GM04503 (cell line): ENCODE measurements at places on chromosomes 13 and 19.

DNA sequence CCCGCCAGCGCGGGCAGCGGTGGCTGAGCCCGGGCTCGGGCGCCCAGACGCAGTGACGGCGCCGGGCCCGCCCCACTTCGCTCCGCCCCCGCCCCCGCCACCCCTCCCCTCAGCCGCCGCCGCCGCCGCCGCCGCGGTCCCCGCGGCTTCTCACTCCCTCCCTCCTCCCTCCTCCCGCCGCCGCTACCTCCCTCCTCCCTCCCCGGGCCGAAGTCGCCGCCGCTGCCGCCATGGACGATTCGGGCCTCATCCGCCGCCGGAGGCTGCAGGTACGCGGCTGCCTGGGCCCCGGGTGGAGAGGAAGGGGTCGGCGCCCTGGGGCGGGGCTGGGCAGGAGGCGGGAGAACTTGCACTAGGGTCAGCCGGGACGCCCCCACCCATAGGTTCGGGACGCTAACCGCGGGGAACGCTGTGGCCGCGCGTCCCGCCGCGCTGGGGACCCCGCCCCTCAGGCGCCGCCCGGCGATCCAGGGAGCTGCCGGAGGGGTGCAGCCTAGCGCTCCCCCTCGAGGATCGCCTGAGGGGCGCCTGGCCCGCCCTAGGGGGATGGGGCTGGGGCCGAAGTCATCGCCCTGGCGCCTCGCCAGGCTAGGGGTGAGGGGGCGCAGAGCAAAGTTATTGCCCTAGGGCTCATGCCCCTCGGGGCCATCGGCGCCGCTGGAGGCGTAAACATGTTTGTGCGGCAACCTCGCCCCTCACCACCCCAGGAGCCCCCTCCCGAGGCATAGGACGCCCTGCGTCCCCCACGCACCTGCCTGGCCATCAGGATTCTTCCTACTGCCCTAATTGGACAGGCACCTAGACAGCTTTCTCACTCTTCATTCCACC lies 427 bp downstream of the RTBDN start:
- no peak for DNase-seq

DNA sequence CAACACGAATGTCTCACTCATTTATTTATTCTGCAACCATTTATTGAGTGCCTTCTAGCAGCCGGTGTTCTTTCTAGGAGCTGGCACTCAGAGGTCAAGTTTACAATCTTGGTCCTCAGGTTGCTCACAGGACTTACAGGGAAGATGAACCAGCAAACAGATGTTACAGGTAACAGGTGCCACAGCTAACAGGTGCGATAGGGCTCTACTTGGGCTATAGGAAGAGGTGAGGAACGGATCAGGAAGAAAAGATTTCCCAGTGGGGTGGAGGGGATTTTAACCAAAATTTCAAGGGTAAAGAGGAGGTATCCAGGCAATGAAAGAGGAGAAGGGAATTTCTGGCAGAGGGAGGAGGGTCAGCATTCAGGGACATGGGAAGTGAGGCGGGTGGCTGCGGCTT lies 87.3 kb upstream of the FARP1 start:
- DNase-seq = no peak

GRCh38 chr13:40217675-40218074 lies 448.8 kb downstream of the FOXO1 start:
- DNase-seq = no peak

- DNase-seq = no peak
These were observed 57.8 kb upstream of the TPP2 start for GRCh38 chr13:102538938-102539337.

GRCh38 chr13:38763446-38764381 lies 76.8 kb downstream of the FREM2 start:
- DNase-seq = no peak

DNA sequence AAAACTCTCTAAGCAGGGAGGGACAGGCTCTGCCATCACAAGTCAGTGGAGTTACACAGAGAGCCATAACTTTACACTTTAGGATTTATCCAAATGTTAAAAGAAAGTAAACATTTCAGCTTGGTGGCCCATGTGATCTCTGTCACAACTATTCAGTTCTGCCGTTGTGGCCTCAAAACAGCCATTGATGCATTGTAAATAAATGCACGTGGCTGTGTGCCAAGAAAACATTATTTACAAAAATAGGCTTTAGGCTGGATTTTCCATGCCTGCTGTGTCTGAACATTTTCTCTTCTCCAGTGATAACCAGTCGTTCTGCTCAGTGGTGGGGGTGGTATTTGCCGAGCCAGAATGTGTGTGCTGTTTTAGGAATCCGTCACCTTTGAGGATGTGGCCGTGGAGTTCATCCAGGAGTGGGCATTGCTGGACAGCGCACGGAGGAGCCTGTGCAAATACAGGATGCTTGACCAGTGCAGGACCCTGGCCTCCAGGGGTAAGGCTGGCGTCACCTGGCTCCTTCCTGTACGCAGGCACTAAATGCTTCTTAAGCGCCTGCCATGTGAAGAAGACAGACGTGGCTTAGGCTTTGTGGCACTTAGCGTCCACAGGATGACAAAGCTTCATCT lies 4.9 kb downstream of the ZNF333 start:
- DNase-seq = no peak

- no peak for DNase-seq
These were observed 22.4 kb downstream of the MAU2 start for GRCh38 chr19:19343016-19343362.
